Occipital lobe (tissue), 3 donors: ENCODE measurements at places on chromosomes 12 and 14. TPM values are rescaled to one million over a fixed set of nuclear protein-coding genes. Genes with fewer than 3 reads are reported as not detected.
A peak's percentile ranks its signal among the peaks of the same experiment; 100 is the strongest.

GRCh38 chr14:92507174-92507768, 6.3 kb upstream of the RIN3 start:
- DNase-seq, result no peak

DNA sequence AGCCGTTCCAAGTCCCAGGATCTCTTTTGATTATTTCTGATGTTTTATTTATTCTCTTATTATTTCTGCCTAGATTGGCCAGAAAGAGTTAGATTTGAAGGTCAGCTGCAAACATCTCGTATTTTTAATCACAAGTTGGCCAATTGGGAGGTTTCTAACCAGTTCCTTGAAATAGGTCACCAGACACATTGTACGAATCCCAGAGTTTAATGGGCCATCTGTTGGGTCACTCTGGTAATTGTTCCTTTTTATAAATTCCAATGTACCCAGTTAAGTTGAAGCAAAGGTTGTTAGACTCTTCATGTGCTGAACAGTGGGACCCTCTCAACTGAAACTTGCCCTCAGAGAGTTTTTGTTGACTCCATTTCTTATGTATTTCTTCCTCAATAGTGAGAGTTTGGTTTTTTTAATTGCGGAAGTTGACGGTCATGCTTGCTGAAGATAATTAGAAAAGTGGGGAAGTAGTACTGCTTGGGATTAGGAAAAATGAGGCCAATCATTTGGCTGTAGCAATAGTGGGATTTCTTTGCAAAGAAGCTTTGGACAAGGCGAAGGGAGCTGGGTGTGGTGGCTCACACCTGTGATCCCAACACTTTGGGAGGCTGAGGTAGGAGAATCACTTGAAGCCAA, 382.7 kb upstream of the RGS6 start:
- DNase-seq, result no peak

DNA sequence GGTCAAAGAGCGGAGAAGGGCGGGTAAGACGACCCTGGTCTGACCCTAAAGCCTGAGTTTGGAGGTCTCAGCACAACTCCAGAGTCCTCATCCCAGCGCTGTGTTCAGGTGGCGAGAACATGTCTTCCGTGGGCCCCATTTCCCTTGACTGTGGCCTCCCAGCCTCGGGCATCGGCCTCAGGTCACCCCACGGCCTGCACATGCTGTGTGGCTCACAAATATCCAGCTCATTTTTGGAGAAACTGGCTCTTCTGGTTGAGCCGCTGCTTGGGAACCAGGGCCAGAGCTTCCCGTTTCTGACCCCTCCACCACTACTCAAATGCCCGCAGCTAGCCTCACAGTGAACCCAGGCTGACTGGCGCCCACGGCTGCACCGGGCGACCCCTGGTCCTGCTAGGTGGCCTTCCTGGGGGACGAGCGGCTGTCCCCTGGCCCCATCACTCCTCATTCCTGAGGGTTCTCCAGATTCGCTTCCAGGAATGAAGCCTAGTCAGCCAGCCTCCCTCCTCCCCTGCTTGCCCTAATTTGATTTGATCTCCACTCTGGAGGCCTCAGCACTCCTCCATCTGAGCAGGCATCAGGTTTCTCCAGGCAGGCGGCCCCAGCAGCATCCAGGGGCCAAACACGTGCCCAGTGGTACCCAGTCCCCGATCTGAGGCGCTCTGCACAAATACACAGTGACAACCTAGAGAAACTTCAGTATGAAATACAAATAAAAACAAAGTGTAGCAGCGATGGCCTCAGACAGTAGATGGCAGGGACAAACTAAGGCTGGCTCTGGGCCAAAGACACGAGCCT, 4.7 kb downstream of the P2RX2 start:
- DNase-seq, result no peak

DNA sequence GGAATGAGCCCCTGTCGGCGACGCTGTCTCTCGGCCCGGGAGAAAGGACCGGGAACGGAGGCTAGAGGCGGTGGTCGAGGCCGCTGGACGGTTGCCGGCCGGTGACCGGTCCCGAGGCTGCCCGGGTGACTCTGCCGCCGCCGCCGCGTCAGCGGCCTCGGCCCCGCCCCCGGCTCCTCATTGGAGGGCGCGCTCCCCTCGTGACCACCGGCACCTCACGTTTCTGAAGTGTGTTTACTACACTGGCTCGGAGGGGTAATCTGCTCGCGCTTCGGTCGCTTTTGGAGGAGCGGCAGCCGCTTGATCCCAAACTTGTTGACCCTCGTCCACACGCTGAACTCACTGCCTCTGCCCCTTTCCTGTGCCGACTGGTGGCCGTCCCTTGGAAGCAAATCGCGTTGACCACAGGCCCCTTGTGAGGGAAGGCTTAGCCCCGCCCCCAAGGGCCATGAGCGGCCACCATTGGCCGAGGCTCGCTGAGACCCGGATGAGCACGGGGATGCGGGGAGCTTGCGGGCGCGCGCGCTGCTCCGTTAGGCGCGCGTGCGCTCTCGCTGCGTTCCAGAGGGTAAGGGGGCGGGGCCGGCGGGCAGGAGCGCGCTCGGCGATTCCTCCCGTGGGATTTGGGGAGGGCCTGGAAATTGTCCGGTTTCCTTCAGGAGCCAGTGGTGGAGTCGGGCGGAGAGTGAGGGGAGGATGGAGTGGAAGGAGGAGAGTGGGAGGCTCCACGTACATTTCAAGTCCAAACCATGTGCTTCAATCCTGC, at the start of gene CRY1:
TSS of gene CRY1 (minus strand) at position 133 of the 766 bp plus-strand sequence. CDS start 588 bp downstream, outside the sequence.
- DNase-seq, result peak; percentile 94

LIN7A gene
- total RNA-seq, result 37.7 TPM

DNA sequence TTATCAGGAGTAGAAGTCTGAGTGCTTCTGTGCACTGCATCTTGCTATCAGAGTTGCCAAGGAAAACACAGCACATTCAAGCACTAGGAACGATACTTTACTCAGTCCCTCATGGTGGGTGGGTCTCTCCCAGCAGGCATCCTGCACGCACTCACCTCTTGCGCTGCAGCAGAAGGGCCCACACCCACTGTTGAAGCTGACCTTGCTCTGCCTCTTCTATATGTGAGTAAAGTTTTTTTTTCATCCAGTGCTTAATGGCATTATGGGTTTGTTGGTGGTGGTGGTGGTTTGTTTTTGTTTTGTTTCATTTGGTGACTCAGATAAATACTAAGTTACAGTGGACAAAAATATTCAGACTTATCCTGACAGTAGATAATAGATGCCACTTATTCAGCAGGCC, 348.5 kb downstream of the EGLN3 start:
- no peak for DNase-seq

GRCh38 chr14:58815161-58815701, 177.5 kb downstream of the DACT1 start:
- DNase-seq, result no peak

GRCh38 chr12:90235642-90236041, 527.0 kb upstream of the ATP2B1 start:
- no peak for DNase-seq

GRCh38 chr12:110582276-110583136, 612 bp downstream of the PPTC7 start:
- peak; percentile 44 for DNase-seq

TTC9 gene
- total RNA-seq, result 22.9 TPM

GRCh38 chr12:89299931-89300330, 52.4 kb downstream of the DUSP6 start:
- no peak for DNase-seq

DNA sequence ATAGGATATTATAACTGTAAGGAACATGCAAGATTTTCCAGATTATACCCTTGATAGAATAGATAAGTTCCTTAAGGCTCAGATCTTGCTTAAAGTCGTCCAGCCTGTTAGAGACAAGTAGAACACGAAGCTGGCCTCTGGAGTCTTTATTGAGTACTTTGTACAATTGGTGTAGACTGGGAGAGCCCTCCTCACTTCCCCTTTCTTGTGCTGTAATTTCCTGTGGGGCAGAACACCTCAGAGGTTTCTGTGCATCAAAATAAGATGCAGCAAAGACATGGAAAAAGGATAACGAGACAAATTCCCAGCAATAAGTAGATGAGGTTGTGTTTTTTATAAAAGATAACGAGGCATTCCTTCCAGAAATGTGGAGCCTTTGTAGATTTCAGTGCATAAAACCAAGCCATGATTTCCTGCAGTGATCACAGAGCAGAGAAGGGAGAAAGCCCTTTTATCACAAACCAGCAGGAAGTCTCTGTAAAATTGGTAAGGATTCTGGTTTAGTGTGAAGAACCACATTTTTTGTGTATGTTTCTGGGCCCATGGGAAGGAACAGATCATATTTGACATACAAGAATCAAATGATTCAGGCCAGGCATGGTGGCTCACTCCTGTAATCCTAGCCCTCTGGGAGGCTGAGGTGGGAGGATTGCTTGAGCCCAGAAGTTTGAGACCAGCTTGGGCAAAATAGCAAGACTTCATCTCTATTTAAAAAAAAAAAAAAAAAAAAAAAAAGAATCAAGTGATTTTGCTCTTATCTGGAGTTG, 18.0 kb downstream of the GPRC5A start:
- DNase-seq, result no peak

- no peak for DNase-seq
Measured at GRCh38 chr12:109639151-109639872, 65.7 kb downstream of the MVK start.

STXBP6 gene
- 11.9 TPM for total RNA-seq

DNA sequence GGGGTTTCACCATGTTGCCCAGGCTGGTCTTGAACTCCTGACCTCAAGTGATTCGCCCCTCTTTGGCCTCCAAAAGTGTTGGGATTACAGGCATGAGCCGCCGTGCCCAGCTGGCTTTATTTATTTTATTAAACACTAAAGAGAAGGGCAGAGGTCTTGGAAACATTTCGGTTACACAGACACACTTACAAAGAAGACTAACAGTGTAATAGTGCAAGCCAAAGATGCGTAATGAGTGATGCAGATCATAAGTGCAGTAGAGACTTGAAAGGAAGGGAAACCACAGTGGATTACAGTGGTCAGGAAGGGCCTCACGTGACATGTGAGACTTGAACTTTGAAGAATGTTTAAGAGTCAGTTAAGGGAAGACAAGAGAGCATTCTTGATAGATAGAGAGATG, 33.9 kb upstream of the CDK17 start:
- no peak for DNase-seq

RND1 gene
- 22.9 TPM for total RNA-seq

- DNase-seq, result no peak
Measured at GRCh38 chr12:31715283-31715825, 13.5 kb downstream of the AMN1 start.

GRCh38 chr14:66233591-66233990, 252.6 kb upstream of the CCDC196 start:
- DNase-seq, result no peak

SLC38A4 gene
- 0.94 TPM for total RNA-seq

LRRIQ1 gene
- total RNA-seq, result 7.0 TPM

GRCh38 chr12:62802984-62803383, 132.0 kb downstream of the PPM1H start:
- DNase-seq, result no peak

- no peak for DNase-seq
Measured at GRCh38 chr14:31205681-31206535, 1.7 kb downstream of the HECTD1 start.

- peak; percentile 78 for DNase-seq
Measured at GRCh38 chr12:55742719-55743405, at the start of gene GDF11. TSS of gene GDF11 (plus strand) at chr12:55743122. CDS start at chr12:55743317, 195 bp downstream.

DNA sequence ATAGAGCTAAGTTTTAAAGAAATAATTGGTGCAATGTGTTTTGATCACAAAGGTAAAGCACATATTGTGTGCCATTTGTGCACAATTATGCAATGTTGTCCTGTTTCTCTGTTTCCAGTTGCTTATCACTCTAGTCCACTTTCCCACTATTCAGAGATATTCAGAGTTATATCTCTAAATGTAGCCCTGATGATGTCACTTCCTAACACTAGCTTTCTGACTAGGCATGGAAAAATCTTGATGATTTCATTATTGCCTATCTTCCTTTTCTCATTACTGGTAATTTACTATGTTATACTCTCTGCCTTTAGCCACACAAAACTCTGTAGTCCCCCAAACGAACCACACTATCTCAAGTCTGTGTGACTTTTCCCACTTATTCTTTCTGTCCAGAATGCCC, 221.2 kb downstream of the TRHDE start:
- no peak for DNase-seq

NOS1 gene
- 1.2 TPM for total RNA-seq

RNASE3 gene
- total RNA-seq, result not detected

- no peak for DNase-seq
Measured at GRCh38 chr12:47617476-47617875, 88.4 kb downstream of the RPAP3 start.

- no peak for DNase-seq
Measured at GRCh38 chr12:31031951-31032335, 41.7 kb upstream of the DDX11 start.

- DNase-seq, result no peak
Measured at GRCh38 chr12:62722971-62723680, 211.8 kb downstream of the PPM1H start.

DNA sequence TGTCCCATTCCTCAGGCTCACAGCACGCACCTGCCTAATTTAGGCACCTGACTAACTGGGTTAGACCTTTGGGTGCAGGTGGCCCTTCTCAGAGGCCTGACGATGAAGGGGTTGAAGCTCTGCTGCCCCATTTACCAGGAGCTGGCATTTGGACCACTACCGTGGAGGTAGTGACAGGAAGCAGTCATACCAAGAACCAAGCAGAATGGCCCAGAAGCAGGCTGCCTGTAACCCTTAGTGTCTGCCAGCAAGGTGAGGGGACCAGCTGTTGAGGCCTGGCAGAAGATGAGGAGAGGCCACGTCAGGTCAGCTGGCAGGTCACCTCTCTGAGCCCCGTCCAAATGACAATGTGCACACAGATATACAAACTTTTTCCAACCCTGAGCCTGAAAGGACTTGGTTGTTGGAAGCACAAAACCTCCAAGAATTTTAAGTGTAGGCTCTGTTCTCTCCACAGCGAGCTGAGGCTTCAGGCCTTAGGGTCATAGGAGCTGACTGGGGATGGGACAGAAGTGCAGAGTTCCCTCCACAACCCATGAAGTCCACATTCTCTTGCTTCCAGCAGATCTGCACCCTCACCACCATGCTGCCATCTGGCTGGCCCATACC, 23.1 kb downstream of the VASH1 start:
- no peak for DNase-seq

SLC6A13 gene
- total RNA-seq, result 10.0 TPM

DNA sequence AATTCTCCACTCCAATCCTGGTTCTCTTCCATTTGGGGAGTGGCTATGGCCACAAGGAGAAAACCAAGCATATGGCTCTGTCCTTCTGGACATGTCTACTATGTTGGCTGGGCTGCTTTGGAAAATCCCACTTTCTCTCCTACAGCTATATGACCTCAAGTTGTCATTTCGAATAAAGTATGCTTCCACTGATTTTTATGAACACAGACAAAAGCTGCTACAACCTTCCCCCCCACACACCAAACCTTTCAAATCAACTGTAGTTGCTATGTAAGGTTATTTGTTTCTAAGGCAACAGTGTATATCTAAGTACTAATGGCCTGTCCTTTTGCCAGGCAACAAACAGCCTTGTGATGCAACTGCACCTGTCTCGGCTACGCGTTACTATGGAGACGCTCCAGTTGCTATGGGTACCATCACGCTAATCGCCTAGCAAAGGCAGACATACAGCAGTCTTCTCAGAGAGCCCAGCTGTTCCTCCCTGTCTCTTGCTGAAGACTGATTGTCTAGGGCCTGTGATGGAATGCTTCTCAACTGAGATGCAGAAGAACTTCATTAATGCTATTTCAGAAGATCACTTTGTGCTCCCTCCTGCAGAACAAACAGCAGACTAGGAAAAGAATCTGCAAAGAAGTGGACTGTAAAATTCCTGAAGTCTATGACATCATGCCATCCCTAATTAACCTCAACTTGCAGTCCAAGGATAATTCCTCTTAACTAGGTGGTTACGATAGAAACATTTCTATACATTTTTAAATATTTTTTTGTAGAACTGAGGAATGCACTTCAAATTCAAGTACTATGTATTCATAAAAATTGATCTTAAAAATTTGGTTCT, 67.6 kb downstream of the FOXN3 start:
- DNase-seq, result peak; percentile 77

GRCh38 chr14:99546234-99546879, 57.6 kb downstream of the CCDC85C start:
- DNase-seq, result no peak

OASL gene
- total RNA-seq, result 0.16 TPM
